ENCODE measurements at places on chromosomes 7 and 10.

DNA sequence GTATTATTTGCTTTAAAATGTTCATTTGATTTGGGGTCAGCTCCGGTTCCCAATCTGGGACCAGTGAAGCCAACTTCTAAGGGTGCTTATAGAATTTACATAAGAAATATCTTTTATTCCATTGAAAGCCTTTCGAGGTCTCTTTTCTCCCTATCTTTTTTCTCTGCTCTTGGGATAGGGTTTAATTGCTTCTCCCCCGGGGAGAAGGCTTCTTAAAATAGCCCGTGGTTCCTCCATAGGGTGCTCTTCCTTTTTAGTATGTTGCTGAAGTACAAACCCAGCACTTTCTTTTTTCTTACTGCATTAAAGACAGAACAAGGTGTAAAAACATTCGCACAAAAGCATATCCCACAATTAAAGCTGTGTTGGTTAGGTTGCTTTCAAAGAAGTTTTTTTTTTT lies 107.5 kb downstream of the POU6F2 start:
- DNase-seq: no peak

DNA sequence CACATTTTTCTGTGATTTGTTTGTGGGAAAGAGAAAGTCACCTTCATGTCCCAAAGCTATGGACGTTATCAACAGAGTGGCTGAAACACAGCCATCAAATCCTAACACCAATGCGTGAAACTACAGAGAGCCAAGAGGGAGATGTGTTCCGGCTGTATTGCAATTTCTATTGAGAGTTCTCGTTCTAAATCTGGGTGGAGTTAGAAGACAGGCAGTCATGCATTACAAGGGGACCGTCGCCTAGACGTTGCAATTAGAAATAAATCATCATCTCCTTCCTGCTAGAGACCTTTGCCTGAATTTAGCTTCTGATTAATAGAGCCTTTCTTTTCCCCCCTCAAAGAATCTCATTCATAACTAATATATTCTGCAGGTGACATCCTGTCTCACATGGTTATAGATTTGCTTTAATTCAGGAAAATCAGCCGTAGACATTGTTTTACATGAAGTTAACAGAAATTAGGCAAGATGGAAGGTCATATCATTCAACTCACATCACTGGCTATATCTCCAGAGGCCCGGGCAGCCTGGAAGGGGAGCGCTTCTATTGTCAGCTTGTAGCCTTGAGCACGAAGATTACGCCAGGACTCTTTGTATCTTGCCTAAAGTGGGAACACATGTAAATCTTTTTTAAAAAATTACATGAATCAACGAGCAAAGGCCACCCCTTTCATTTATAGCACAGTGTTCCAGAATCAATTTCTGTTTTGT lies 52.6 kb downstream of the HABP2 start:
- DNase-seq: no peak

DNA sequence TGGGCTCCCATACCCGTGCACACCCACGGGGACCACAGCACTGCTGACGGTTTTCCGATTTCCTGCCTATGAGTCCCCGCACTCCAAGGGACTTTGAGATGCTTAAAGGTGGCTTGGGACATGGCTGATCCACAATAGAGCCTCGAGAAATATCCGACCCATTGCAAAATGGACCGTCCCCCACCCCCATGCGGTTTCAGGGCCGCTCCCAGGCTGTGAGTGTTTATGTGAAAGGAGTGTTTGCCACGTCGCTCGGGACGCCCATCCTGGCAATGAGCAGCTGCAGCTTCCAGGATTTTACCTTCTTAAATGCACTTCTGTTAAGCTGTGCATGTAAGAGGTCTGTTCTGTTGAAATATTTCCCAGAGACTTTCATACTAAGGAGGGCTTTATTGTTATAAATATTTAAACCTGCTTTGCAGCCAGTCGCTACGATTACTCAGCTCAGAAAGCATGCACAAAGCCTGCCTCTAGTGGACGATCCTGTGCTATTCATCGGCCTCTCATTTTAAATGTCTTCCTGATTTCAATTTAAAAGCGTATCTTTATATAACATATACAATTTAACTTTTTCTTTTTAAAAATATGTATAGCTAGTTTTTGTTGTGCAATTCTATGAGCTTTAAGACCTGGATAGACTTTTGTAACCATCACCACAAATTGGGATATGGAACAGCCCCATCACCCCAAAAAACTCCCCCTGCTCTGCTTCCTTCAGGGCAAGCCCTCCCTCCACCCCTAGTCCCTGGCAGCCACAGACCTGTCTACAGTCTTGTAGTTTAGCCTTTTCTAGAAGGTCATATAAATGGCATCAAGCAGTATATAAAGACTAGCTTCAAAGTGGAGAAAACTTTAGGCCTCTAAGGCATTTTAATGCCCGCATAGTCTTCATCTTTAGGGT lies 418.3 kb downstream of the PAXIP1 start:
- no peak for DNase-seq

- DNase-seq: no peak
Observed at GRCh38 chr10:117736655-117737054, 194.1 kb downstream of the EMX2 start.

- DNase-seq: no peak
Observed at GRCh38 chr10:30770816-30771215, 141.3 kb upstream of the LYZL2 start.

- no peak for DNase-seq
Observed at GRCh38 chr7:77702968-77703472, 6.8 kb downstream of the RSBN1L start.

Measured in chondrocyte (in vitro differentiated cells).